ENCODE measurements at places on chromosomes 4 and X. TPM values are rescaled to one million over a fixed set of nuclear protein-coding genes. Genes with fewer than 3 reads are reported as not detected.

ARFIP1 gene
- 13.0 TPM for total RNA-seq

SLC9A6 gene
- total RNA-seq, result 12.4 TPM

NRK gene
- not detected for total RNA-seq

RPGR gene
- 7.7 TPM for total RNA-seq

SSX4 gene
- total RNA-seq, result not detected

DKC1 gene
- total RNA-seq, result 196 TPM

ZNF157 gene
- 0.40 TPM for total RNA-seq

GUCY1A1 gene
- not detected for total RNA-seq
